ENCODE measurements at places on chromosomes 12 and 14.

DNA sequence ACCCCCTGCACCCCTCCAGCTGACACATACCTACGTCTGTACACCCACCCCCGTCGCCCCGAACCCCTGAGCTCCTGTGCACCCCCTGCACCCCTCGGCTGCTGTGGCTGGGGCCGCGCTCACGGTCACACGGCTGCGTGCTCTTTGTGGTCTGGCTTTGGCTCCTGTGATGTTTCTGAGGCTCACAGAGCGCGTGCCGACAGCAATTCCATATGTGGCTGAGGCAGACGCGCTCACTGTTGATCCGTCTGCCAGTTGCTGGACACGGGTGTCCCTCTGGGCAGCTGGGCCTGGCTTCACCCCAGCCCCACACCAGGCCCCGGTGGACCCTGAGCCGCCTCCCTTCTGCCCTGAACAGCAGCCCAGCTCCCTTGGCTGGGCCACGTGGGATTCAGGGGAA lies 46.5 kb downstream of the LRCOL1 start:
- no peak for DNase-seq

DNA sequence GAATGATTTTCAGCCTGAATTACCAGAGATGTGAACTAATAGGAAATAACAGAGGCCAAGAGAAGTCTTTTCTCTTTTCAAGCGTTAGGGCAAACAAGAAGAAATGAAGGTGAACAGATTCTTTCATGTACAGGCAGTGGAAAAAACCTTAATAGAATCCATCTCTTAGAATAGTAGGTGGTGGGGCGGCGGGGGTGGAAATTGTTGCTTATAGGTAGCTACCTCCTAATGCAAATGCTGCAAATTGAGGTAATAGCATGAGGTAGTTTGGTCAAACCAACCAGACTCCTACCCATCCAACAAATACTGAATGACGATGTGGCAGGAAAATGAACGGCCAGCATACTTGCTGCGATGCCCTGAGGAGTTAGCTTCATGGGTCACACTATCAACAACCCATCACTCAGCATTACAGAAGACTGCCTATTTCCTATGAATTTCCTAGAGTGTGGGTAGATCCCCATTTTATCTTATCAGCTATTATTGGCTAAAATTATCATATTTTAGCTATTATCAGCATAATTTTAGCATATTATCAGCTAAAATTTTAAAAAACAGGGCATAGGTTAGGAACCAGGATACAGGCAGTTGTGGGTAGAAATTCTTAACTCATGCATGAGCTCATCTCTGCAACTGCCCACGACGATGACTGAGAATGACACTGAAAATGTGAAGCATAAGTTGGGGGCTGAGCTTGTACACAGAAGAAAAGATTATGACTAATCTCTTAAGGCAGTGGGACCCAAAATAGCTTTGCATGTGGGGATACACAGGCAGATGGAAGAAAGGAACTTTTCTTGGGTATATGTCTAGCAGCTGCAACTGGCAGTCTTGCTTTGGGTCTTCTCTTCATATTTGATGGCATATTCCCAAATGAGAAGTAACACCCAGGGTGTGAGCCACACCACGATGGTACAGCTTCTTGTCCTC lies 68.7 kb downstream of the NIN start:
- peak; percentile 55 for DNase-seq

DNA sequence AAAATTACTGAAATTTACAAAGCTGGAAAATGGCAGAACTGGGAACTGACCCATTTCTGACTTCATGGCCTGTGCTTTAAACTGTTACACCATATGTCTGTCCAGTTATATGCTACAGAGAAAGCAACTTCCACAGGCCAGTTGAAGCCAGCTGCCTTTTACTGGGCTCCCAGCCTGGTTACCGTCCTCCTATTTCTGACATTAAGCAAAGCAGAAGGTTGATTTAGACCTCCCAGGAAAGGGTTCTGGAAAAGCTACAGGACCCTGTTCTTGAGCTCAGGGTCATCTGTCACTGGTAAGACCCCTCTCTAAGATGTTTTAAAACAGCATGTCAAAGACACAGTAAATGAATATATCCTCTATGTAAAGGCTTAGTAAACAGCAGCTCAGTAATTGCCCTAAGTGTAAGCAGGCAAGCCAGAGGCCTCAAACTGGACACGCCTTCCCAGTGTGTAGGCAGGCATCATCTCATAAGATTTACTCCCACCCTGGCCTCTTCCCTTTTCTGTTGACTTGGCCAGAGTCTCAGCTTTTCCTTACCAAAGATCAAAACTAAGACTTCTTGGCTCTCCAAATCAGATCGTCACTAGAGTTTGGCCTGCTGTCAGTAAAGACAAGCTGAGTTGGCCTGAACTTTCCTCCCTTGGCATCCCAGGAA lies 55.4 kb upstream of the RNU6-8 start:
- no peak for DNase-seq

GRCh38 chr12:20601668-20602280 lies 93.4 kb upstream of the SLCO1C1 start:
- DNase-seq = no peak

DNA sequence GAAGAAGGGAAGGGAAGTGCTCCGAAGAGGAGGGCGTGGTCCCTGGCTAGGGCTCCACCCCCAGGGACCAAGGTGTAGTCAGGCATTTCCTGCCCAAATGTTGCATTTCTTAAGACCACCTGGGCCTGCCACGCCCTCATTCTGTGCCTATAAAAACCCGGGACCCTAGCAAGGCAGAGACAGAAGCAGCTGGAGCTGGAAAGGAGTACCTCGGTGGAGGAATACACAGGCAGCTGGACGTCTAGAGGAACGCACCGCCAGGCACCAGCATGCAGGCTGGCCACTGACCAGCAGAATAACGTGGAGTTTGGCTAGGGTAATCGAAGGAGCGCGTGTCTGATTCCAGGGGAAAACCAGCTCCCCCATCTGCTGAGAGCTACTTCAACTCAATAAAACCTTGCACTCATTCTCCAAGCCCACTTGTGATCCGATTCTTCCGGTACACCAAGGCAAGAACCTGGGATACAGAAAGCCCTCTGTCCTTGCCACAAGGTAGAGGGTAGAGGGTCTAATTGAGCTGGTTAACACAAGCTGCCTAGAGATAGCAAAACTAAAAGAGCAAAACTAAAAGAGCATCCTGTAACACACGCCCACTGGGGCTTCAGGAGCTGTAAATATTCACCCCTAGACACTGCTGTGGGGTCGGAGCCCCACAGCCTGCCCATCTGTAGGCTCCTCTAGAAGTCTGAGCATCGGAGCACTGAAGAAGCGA lies 21.0 kb downstream of the CFL2 start:
- peak; percentile 13 for DNase-seq

DNA sequence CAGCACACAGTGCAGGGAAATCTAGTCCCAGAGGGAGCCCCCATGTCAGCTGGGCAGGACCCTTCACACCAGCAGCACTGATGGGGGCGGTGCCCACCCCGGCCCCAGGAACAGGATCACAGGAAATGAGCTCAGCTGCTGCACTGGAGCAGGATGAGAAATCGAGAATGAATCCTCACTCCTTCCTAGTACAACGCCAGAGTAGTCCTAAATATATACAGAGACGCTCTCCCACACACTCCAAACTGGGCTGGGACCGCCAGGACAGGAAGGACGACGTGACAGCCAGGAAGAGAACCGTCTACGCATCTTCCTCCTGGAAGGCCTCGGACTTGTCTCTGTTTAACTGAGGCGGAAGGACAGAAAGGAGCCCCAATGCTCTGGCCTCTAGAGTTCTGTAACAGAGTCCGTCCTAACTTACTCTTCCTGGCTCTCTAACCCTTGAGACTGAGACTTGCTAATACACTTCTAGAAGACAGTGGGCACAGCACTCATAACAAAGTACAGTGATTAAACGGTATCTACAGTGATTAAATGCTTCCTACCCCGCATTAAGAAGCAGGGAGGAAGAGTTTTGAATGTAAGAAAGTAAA lies 33.4 kb downstream of the CDC42BPB start:
- DNase-seq = no peak

DNA sequence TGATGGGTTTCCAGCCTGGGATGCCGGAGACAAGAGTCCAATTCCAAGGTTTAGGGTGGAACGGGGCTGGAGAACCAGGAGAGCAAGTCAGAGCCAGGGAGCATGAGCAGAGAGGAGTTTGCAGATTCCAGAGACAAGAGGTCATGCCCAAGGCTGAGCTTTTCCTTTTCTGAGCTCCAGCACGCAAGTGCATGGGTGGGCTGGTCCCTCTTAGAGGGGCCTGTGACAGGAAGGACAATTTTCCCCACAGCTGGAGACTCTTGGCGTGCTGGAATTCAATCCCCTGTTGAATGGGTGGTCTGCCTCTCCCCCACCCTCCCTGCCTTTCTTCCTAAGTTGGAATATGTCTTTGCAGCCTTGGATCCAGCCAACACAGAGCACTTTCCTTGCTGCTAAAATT lies 431.9 kb downstream of the BCL11B start:
- DNase-seq = no peak

DNA sequence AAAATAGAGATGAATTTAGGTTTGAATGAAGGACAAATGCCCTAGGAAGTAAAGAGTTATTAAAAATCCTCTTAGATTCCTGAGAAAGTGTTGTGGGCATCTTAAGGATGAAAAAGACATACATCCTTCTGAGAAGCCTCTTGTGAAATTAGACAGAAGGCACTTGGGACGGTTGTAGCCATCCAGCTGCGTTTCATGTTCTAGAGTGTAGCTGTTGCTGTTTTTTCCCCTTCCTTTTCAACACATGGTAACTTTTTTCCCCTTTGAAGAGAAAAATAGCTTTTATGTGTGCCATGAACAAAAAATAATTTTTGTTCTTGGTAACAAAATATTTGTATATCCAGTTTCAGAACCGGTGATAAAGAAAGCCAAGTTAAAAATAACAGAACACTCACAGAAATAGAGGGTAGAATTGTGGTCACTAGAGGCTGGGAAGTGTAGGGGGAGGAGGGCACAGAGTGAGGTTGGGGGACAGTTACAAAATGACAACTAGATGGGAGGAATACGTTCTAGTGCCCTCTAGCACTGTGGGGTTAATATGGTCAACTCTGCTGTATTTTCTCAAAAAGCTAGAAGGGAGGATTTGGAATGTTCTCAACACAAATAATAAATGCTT lies 58.4 kb downstream of the PTHLH start:
- no peak for DNase-seq

DNA sequence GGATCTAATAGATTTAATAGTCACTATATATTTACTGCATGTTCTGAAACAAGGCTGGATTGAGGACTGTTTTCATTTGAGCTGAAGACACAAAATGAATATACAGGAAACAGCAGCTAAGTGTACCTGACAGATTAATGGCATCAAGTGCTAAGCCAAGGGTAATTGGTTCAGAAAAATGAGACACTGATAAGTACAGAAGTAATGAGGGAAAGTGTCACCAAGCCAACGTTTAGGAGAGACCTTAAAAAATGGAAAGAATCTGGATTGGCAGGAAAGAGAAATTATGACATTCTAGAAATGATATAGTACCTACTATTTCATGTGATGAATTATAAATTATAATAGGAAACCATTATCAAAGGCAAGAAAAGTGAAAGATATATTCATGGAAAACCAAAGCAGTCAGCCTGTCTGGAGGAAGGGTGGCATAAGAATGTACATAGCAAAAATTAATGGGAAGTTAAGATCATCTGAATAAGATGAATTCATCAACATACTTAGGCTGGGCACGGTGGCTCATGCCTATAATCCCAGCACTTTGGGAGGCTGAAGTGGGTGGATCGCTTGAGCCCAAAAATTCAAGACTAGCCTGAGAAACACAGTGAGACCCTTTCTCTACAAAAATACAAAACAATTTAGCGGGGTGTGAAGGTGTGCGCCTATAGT lies 21.0 kb upstream of the DUSP16 start:
- no peak for DNase-seq

DNA sequence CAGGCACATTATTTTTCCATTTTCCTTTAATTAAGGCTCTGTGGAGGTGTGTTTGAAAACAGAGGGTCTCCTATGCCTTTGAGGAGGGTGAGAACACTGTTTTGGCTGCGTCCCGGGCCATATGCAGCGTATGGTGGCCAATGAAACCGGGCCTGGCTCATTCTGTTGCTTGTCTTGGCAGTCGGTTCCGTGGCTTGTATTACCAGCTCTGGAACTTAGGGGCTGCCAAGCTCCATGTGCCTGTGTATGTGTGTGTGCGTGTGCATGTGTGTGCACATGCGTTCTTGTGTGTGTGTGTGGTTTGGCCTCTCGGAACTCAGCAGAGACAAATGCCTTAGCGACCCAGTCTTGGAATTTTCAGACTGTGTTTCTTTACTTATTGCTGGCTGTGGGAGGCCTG lies 2.7 kb downstream of the JDP2 start:
- no peak for DNase-seq

DNA sequence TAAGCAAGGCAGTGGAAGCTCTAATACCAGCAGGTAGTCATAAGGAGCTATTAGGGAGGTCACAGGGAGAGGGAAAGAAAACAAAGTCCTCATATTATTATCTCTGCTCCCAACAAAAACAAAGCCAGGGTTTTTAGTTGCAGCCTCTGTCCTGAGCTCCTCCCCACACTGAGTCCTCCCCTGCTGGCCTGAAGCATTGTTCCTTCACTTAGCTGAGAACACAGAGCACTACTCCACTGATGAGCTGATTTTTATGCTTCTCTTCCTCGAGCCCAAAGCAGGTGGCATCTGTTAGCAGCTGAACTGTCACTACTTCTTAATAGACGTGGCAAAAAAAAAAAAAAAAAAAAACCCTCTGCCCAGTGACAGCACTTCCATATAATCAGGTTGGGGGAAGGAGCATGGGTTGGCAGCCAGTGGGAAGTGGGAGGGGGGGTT lies 10.5 kb upstream of the STAC3 start:
- DNase-seq = no peak

- no peak for DNase-seq
These were observed 841.7 kb downstream of the VRK1 start for GRCh38 chr14:97638864-97639263.

- no peak for DNase-seq
These were observed 26.5 kb upstream of the TTC7B start for GRCh38 chr14:90842726-90843125.

GRCh38 chr12:97404543-97404942 lies 58.1 kb upstream of the RMST start:
- DNase-seq = no peak

- DNase-seq = no peak
These were observed 4.6 kb downstream of the KRT80 start for GRCh38 chr12:52187206-52187605.

GRCh38 chr12:59963546-59963945 lies 367.7 kb downstream of the SLC16A7 start:
- DNase-seq = no peak

GRCh38 chr12:66550626-66551025 lies 128.2 kb downstream of the GRIP1 start:
- DNase-seq = no peak

GRCh38 chr14:49972823-49973222 lies 79.9 kb downstream of the ARF6 start:
- peak; percentile 49 for DNase-seq

- no peak for DNase-seq
These were observed 117.9 kb downstream of the DPF3 start for GRCh38 chr14:72775923-72776554.

- DNase-seq = peak; percentile 35
These were observed 2.9 kb upstream of the RAB35 start for GRCh38 chr12:120119271-120119973.

DNA sequence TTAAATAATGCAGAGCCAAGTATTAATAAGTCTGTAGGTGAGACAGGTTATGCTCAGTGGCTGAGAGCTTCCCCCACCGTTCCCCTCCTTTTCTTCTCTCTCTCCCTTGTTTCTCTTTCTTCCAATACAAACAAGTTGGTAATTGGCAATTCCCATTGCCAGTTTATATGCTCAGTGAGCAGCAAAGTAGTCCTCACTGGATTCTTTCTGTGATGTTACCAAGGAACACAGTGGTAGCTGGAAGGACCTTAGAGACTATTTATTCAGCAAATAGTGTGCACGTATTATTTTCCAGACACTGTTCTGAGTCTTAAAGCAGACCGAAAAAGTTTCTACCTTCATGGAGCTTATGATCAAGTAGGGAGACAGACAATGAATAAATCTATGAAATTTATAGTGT lies 344.4 kb downstream of the FUT8 start:
- DNase-seq = no peak
